ENCODE measurements at places on chromosomes 7 and 10. TPM values are rescaled to one million over a fixed set of nuclear protein-coding genes. Genes with fewer than 3 reads are reported as not detected.
A peak's percentile ranks its signal among the peaks of the same experiment; 100 is the strongest.

DNA sequence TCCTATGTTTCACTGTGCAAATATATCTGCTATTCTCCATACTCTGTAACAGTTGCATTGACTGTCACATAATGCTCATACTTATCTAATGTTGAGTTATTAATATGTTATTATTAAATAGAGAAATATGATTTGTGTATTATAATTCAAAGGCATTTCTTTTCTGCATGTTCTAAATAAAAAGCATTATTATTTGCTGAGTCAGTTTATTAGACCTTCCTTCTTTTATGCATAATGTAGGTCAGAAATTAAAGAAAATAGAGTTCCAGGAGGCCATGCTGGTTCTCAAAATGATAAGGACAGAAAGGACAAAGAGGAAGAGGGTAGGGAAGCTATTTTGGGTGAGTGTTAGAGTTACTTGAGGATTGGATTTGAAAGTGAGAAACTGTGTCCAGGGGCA, 50.7 kb downstream of the CYP2C9 start:
- no peak for DNase-seq

GRCh38 chr10:24277771-24278170, 68.8 kb downstream of the KIAA1217 start:
- DNase-seq: no peak

The CALHM3 gene
- total RNA-seq: not detected

The ENTPD1 gene
- total RNA-seq: 2.0 TPM

The STOX1 gene
- total RNA-seq: 2.7 TPM

GRCh38 chr10:80493522-80494051, 39.5 kb downstream of the TSPAN14 start:
- DNase-seq: no peak

GRCh38 chr10:123821136-123821535, 70.5 kb downstream of the CPXM2 start:
- DNase-seq: no peak

DNA sequence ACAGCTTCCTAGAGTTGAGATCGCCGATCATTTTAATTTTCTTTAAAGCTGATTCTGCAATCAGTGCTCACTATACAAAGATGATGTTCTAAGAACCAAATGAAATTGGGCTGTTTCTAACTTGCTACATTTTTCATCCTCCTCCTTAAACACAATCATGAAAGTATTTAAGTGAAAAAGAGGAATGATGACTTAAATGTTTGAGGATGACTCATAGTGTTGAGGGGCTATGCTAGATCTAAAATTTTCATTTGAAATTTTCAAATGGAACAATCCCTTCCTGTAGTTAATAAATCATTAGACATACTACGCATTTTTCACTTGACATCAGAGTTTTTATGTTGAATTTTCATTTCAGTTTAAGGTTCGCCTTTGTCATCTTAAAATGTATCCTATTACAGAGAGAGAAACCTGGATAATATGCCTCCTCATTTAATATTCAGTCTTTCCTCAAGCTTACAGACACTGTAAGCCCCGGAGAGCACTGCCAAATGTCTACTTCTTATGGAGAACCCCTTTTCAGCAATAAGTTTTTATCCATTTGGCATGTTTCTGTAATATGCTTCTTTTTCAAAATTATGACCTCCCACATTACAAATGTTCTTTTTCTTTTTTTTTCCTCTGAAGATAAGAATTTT, 499.6 kb downstream of the MAGI2 start:
- no peak for DNase-seq

DNA sequence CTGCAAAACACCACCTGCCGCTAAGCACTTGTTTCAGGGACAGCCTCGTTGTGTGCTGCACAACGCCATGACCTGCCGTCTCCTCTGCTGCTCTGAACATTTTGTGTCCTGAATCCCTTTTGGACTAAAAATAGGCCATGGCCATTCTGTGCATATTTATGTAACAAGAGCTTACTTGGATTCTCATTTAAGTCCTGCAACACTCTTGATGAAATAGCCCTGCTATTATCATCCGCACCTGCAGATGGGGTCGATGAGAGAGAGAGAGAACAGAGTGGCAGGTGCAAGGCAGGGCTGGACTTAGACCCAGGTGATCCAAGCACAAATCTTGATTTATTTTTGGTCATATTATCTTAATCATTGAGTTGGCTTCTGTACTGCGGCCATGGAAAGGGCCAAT, 121.2 kb upstream of the PRKCQ start:
- peak; percentile 53 for DNase-seq

GRCh38 chr10:42780456-42780855, 2.1 kb upstream of the BMS1 start:
- no peak for DNase-seq

The WDFY4 gene
- total RNA-seq: not detected

The COL26A1 gene
- total RNA-seq: 51.7 TPM

GRCh38 chr7:79730971-79731370, 277.5 kb upstream of the MAGI2 start:
- DNase-seq: no peak

The MYO3A gene
- total RNA-seq: 10.7 TPM

The LIPF gene
- total RNA-seq: not detected

The CEP41 gene
- 11.5 TPM for total RNA-seq
